Anterior cingulate cortex (tissue), 58 donors: ENCODE measurements at places on chromosomes 4 and X.
A peak's percentile ranks its signal among the peaks of the same experiment; 100 is the strongest.

DNA sequence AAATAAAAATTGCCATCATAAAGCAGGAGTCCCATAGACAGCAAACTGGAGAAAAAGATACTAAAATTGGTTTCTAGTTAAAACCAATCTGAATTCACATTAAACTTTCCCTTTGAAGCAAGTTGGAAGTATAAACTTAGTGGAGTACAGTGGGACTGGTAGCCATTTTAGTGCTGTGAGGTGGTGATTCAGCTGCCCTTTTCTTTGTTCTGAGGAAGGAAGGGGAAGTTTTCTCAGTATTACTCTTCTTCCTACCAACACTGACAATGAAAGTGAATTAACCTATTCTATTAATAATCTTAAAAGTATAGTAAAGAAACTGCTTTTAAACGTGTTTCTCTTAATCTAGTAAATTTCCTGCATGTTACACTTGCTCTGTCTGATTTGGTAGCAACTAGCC, 36.7 kb downstream of the SLC9A6 start:
- no peak for DNase-seq

DNA sequence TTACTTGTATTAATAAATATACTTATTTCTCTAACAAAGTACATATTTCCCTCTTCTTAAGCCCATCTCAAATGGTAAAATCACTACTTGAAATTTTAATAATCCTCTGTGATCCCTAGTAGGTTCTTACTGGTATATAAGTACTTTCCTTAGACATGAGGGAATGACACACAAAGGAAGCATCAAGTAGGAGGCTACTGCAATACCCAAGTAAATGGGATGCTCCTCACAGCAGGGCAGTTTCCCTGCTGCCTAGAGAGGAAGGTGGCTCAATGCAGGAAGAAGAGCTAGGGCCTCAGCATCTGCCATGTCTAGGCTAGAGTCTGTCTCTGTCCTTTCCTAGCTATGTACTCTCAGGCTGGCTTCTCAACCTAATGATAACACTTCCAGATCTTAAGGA, 122.1 kb upstream of the DIPK2B start:
- DNase-seq, result no peak

DNA sequence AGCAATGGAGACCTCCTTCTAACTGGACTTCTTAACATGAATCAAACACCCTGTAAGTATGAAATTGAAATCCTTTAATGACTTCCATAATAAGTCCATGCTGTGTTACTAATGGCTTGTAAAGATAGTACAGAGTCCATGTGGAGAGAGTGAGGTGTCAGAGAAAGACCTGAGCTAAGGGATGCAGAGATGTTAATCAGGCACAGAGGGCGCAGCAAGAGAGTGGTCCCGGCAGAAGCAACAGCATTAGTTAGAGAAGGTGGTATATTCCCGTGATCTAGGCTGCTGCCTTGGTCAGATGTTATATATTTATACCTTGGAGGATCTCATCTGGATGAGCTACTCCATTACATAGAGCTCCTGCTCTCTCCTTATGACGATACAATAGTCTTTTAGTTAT, 295.3 kb downstream of the LDB2 start:
- DNase-seq, result no peak

GRCh38 chr4:13093170-13093569, 391.0 kb downstream of the RAB28 start:
- no peak for DNase-seq

- DNase-seq, result no peak
These were observed 3.1 kb upstream of the CLCN3 start for GRCh38 chr4:169617306-169617705.

- DNase-seq, result no peak
These were observed 2464.6 kb downstream of the PCDH7 start for GRCh38 chr4:33184657-33185290.

DNA sequence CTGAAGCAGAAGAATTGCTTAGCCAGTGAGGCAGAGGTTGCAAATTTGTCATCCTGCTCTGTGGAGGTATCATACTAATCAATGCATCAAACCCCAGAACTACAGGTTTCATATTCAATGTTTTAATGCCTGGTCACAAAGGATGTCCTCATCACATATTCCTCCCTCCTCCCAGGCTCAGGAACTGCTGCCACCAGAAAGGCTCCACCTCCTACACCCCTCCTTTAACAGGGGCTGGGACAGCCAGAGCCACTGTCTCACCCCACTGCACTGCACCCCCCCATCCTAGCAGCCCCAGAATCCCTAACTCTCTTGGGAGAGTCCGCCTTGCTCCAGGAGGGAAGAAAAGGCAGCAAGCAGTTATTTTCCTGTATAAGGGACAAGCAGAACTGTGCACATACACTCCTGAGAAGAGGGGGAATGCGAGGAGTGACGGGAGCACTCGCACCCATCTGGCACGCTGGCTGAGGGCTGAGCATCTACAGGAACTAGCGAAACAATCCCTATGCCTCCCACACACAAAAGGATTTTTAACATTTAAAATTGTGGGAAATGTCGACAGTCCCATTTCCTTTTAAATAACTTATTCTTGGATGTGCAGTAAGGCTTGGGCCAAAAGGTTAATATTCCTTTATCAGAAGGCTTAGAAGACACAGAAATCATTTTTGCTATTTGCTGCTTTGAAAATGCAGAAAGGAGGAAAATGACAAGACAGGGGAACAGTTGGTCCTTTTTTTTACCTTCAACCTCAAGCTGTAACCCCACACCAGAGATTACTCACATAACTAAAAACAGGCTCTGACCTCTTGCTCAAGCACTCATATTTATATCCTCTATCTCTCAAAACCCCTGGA, 27.8 kb downstream of the CD99L2 start:
- no peak for DNase-seq

GRCh38 chrX:110409925-110410324, 51.3 kb downstream of the RTL9 start:
- DNase-seq, result no peak

DNA sequence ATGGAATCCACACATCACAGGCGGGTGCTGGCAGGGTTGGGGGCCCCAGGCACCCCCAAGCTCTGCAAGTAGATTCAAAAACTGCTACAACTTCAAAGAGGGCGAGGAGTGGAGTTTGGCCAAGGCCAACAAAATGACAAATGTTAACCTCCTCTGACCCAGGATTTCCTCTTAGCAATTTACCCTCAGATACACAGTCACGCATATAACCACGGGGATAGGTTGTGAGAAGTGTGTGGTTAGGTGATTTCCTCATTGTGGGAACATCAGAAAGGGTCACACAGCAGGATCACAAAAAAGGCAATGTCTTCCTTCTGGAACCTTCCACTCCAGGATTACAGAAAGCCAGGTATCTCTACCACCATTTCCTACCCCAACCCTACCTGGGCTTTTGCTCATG, 62.4 kb downstream of the C4orf50 start:
- no peak for DNase-seq

DNA sequence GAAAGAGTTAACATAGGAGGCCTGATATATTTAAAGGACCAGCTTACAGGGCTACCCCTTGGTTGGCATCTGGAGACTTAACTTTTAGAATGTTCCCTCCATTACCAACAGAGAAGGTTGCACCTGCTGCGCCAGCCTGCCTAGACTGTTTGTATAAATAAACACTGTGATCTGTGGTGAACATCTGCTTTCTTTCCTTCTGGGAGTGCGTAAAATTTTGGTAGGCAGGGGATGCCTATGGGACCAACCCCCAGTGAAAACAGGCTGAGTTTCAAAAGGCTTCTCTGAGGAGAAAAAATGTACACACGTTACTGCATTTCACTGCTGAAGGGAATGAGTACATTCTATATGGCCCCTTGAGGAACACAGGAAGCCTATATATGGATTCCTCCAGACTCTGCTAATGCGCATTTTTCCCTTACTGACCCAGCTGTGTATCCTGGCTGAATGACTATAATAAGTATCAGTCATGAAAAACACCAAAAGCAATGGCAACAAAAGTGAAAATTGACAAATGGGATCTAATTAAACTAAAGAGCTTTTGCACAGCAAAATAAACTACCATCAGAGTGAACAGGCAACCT, 13.8 kb downstream of the CENPC start:
- DNase-seq, result no peak

GRCh38 chr4:124939908-124940307, 227.4 kb upstream of the ANKRD50 start:
- no peak for DNase-seq

GRCh38 chr4:105135785-105136184, 10.9 kb upstream of the TET2 start:
- DNase-seq, result no peak

DNA sequence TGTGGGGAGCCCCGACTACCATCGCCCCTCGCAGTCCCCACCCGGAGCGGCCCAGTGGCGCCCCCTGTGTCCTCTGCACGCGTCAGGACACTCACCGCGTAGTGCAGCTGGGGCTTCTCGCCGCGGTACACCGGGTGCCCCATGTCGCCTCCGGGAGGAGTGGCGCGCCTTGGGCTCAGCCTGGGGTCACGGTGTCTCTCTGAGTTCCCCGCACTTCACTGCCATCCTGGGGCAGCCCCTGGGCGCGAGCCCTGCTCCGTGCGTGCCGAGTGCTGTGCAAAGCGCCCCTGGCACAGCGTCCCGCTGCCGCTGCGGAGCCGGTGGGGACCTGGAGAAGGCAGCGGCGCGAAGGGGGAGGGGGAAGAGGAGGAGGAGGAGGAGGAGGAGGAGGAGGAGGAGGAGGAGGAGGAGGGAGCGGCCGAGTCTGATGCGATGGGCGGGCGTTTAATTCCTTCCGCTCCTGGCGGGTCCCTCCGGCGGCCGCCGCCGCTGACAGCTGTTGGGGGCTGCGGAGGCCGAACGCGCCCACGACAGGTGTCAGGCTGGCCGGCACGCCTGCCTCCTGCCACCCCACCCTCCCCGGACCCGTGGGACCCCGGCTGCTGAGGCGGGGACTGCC, 134.3 kb downstream of the AMELX start:
- peak; percentile 10 for DNase-seq

DNA sequence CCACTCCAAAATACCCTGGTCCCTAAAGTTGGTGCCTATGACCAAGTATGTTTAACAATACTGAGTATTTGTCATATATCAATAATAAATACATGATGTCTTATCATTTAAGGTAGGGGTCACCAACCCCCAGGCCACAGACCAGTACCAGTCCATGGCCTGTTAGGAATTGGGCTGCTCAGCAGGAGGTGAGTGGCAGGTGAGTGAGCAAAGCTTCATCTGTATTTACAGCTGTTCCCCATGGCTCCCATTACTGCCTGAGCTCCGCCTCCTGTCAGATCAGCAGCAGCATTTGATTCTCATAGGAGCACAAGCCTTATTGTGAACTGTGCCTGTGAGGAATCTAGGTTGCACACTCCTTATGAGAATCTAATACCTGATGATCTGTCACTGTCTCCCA, 126.2 kb downstream of the HNRNPD start:
- no peak for DNase-seq

GRCh38 chr4:123345935-123346300, 50.7 kb upstream of the SPRY1 start:
- no peak for DNase-seq

DNA sequence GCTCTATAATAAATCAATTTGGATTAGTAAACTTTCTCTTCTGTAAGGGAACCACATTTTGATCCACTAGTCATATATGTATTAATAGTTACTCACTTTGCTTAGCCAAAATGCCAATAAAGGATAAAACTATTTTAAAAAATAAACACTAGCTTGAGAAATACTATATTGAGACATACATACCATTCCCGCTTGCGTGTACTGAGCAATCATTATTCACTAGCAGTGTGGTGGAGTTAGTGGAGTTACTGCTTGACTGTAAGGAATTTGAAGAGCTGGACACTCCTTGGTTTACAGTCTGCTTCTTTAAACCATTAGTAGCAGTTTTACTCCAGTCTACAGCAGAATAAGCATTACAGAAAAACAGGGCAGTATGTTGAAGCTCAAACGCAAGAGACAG, 10.8 kb upstream of the PHKA2 start:
- DNase-seq, result no peak

- DNase-seq, result no peak
These were observed 4.8 kb downstream of the USP38 start for GRCh38 chr4:143189528-143189927.

DNA sequence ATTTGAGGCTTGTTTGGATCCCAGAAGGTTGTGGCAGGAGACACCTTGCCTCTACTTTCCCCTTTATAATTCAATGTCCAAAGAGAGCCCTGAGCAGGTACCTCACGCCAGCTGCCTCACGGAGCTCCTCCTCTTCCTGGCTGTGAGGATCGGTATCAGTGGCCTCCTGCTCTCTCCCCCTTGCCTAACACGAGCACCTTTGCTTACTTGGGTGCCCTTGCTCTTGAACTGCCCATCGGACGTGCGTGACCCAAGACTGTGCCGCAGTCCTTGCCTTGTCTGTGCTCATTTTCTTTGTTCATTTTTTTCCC, 27.8 kb upstream of the MSANTD1 start:
- DNase-seq, result no peak

DNA sequence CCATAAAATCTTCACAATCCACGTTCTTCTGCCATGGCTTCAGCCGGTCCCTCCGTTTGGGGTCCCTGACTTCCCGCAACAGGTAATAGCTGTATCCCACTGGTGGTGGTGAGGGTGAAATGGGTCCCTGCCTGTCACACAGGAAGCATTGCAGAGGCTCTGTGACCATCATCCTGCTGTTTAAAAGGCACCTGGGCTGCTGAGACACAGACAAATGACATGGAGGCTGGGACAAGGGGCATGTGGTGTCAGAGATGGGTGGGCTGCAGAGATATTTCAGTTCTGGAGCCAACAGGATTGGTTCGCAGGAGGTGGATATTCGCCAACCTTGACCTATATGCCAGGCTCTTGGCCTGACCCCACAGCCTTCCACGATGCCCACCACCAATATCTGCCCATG, 82.1 kb downstream of the JAKMIP1 start:
- no peak for DNase-seq

GRCh38 chr4:96642490-96642889, 802.6 kb downstream of the PDHA2 start:
- DNase-seq, result no peak

DNA sequence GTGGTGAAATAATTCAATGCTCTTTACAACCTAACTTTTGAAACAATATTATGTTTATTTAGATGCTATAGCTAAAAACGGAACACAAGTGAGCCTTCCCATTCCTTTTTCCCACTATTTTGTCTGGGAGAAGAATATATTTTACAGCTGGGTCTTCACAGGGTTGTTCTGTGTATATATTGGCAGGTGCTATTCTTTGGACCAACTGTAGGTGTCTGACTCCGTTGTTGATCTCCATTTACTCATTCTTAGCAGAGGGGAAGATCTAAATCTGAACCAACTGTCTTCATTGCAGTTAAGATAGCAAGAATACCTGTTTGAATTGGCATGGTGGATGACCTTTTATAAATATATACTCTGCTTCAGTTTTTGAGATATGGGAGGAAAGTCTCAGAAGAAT, 257.4 kb downstream of the CFAP299 start:
- DNase-seq, result no peak
